ENCODE measurements at places on chromosomes 12 and 14.

DNA sequence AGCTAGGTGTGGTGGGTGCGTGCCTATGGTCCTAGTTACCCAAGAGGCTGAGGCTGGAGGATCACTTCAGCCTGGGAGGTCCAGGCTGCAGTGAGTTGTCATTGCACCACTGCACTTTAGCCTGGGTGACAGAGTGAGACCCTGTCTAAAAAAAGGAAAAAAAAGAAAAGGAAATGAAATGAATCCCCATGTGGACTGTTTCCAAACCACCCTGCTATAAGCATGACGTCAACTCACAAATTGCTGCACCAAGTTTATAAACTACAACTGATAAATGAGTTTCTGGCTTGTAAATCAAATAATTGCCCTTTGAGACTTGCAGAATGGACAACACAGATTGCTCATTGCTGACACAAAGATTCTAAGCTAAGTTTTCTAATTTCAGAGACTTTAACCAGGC lies 51.0 kb upstream of the STK38L start:
- DNase-seq, result no peak

- DNase-seq, result no peak
These were observed 171.8 kb upstream of the PARP11 start for GRCh38 chr12:4044736-4045730.

DNA sequence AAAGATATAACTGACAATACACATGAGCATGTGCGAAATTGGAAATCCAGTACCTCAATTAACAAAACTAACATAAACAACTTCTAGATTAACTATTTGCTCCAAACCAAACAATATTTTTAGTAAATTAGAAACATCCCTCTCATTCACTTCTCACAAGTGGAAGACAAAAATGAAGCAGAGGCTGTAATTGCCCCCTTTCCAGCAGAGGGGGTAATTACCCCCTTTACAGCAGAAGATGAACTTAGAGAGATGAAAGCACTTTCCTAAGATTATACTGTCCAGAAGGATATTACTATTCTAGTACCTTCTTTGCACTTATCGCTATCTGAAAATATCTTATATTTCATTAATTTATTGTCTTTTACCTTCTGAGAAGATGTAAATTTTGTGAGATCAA lies 1025.2 kb downstream of the FSCB start:
- no peak for DNase-seq

- DNase-seq, result peak; percentile 37
These were observed 7.6 kb downstream of the ISCA2 start for GRCh38 chr14:74501135-74501614.

- DNase-seq, result no peak
These were observed 47.2 kb downstream of the LRP6 start for GRCh38 chr12:12219664-12220063.

DNA sequence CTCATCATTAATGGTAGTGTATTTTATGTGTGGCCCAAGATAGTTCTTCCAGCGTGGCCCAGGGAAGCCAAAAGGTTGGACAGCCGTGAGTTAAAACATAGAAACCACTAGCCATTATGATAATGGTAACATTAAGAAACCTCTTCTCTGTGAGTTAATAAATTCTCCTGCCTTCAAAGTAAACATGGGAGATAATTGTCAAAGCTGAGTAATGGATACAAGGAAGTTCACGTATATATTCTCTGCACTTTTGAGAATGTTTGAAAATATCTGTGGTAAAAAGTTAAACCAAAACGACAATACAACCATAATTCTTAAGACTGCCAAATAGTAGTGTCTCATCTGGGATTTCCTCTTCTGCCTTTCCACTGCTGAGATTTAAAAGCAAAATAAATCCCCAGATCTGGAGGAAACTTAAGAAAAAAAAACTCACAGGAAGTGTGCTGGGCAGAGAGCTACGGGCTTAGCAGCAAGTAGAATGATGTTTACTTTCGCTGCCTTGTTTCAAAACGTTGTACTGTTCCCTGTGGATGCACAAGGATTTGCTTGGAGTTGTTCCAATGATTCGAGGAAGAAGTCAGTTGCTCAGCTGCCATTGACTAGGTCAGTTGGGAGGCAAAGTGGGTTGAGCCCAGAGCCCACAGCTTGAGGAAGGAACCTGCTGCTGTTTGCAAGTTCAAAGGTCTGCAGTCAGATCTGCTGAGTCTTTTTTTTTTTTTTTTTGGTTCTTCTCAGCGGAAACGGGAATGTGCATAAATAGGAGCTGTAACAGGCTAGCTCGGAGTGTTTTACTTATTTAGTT lies 1.7 kb downstream of the TPCN1 start:
- peak; percentile 29 for DNase-seq

- no peak for DNase-seq
These were observed 47.4 kb downstream of the CALM1 start for GRCh38 chr14:90444077-90444696.

DNA sequence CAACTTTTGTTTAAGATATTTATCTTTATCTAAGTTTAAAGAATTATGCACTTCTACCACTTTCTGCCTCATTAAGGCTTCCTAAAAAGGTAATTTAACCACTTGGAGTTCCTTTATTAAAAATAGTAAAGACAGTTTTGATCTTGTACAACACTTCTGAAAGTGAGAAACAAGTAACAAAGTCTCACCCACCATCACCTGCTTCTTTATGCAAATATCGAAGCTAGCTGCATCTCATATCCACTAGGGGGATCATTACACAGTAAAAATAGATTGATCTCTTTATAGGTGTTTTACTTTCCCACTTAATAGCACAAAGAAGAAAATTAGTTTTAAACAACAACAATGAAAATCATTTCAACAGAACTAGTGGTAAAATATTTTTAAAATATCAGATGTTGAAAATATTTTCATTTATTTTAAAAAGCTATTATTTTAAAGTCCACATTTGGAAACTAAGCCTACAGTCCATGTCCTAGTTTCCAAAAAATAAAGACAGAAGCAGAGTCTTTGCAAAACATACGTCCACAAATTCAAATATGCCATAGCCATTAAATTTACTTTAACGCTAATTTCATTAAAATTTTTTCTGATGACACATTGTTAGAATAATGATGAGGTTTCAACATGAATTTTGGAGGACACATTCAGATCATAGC lies 160.0 kb upstream of the SOX5 start:
- DNase-seq, result no peak

DNA sequence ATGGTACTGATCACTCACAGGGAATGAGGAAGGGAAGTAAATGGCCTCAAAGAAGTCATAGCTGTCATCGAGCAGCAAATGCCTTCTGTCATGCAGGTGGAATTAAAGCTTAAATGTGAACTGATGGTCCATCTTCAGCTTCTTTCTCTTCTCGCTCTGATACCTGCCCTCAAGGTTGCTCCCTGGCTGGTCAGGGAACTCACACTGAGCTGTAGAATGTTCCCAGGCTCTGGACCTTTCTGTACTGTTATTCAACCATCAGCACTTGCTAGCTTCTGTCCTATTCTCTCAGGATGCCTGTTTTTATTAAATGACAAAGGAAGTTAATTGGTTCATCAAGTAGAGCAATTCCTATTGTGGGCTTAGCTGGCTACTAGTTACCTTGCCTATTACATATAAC lies 463.8 kb downstream of the APAF1 start:
- DNase-seq, result no peak
